Heart left ventricle (tissue), 16 donors: ENCODE measurements at places on chromosomes 1 and 21. TPM values are rescaled to one million over a fixed set of nuclear protein-coding genes. Genes with fewer than 3 reads are reported as not detected.

PCAT6 gene
- 0.55 TPM for polyA plus RNA-seq

MYOC gene
- polyA plus RNA-seq = 2.3 TPM

- no peak overlapping the region for H3K4me3 ChIP-seq
- no peak overlapping the region for H3K27ac ChIP-seq
- H3K36me3 ChIP-seq = no peaks in the 10 kb centered on the region
- H3K27me3 ChIP-seq = no peaks in the 10 kb centered on the region
- DNase-seq = no peak
Observed at GRCh38 chr1:119544165-119544762, 37.3 kb downstream of the HSD3B1 start.

- H3K27me3 ChIP-seq = no peaks in the 10 kb centered on the region
- no peak overlapping the region for H3K27ac ChIP-seq
- no peaks in the 10 kb centered on the region for H3K4me1 ChIP-seq
Observed at GRCh38 chr1:81329041-81329440, 471.7 kb upstream of the ADGRL2 start.
